ENCODE measurements at places on chromosomes 7 and 10.

DNA sequence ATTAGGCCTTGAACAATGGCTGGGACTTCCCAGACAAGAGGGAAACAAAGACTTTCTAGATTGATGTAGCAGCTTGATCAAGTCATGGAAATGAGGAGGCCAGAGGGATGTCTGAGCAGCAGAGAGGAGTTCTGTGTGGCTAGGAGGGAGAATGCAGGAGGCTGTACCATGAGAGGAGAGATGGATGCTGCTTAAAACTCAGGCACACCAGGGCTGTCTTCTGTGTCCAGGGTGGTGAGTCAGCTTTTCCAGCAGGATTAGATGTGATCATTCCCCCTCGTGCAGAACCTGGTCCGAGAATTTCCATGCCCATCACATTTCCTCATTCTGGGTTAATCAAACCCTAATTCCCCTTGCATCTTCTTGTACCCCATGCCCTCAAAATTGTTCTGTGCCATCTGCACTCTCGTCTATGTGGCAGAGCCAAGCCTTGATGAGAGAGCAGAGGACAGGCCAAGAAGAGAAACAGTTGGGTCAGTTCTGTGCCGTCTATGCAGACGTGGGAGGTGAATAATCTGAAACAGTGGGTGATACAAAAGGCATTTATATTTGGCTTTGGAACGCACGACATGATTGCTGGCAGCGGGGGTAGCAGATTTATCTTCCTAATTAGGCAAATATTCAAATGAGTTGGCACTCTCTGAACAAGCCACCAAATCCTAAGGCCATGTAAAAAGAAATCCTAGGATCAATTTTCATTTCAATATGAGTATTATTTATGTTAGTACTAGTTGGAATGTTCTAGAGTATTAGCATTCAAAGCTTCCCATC lies 160.7 kb downstream of the TMEM178B start:
- no peak for DNase-seq

DNA sequence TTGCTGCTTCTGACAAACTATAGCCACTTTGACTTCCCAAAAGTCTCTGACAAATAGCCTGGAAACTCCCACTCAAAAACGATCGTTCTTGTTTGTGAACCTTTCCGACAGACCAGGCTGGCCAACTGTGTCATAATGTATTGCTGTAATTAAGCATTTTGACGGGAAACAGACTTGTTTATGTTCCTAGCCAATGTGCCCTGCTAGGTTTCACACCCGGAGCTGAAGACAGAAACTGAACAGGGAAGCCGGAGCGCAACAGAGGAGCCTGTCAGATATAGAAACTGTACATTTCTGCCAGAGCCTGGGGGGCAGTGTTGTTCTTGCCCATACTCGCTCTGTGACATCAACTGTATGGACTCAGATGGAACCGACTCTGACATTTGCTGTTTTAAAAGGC lies 55.3 kb upstream of the C7orf33 start:
- no peak for DNase-seq

DNA sequence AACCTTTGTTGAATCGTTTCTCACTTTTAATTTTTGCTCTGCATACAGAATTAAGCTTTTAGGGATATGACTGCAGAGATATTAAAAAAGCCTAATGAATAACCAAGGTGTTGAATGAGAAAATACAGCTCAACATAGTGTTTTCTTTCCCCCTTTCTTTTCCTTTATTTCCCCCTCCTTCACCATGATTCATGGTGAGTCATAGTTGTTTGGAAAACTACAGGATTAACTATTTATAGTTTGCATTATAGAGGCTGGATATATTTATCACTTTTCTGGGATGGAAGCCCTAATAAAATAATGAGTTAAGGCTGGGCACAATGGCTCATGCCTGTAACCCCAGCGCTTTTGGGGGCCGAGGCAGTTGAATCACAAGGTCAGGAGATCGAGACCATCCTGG lies 115.0 kb downstream of the DNAJB9 start:
- DNase-seq, result no peak

- DNase-seq, result no peak
Measured at GRCh38 chr10:104013489-104013888, 46.5 kb downstream of the SLK start.

DNA sequence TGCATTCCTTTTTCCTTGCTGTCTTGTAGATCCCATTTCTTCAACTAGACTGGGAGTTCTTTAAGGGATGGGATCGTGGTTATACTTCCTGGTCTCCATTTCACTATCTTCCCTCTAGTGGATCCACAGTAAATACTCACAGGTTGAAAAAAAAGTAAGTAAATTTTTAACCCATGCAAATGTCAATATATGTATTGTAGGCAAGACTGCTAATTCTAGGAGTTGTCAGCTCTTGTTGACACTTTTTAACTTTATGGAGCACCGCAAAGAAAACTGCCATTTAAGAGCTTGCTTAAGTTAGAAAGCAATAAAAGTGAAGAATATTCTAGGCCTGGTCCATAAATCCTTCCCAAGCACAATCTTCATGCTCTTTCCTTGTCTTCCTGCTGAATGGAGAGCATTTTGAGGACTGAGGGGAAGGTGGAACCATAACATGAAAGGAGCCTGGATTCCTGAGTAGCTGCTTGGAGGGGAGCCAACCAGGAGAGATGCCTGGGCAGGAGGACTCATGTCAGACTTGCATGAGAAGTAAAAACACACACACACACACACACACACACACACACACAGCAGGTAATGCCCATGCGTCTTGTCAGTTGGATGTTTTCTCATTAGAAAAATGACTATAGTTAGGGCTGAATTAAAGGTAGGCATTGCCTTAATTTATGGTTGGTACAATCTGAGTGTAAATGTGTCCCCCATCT lies 32.2 kb downstream of the VWA2 start:
- DNase-seq, result no peak

GRCh38 chr10:57338823-57339558 lies 928.7 kb downstream of the IPMK start:
- no peak for DNase-seq

DNA sequence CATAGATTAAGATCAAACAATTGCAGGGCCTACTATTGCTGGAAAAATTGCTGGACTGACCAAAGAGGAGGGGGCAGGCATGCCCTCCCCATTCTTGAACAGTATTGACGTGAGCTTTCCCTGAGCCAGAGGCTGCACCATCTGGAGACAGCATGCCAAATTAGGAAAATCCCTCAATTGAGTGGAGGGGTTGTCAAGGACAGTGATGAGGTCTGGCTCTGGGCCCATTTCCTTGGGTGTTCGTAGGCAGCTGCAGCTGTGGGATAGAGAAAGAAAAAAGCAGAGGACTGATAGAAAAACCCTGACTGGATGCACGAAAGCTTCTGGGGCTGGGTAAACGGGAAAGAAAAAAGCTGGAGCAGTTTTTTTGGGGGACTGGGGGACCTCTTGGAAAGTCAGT lies 22.8 kb upstream of the ORC5 start:
- DNase-seq, result peak; percentile 5

DNA sequence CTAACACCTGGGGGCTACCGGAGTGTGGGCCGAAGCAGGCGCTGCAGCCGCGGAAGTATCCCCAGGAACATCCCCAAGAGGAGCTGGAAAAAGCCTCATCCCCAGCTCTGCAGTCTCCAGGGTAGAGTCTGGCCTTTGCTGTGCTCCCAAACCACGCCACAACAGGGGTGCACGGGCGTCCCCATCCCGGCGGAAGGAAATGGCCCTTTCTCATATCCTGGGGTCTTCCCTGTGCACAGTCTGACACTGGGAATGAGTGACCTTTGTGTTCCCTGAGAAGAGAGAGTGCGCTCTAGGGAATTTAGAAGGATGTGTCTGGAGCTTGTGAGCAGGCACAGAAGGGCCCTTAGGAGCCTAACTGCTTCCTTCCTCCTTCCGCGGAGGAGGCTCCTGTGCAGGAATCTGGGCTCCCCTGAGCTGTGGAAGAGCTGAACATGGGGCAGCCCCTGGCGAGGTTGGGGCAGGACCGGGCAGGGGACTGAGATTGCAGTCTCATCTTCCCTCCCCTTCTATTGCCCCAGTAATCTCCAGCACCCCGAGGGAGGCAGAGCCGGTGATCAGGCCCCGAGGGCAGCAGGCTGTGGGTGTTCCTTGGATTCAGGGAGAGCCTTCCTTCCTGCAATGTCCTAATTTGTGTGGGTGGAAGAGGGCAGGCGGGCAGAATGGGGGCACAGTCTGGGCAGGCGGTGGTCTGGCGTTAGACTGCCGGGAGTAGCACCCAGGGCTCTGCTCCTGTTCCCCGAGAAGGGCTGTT lies 1.3 kb downstream of the REPIN1 start:
- no peak for DNase-seq

DNA sequence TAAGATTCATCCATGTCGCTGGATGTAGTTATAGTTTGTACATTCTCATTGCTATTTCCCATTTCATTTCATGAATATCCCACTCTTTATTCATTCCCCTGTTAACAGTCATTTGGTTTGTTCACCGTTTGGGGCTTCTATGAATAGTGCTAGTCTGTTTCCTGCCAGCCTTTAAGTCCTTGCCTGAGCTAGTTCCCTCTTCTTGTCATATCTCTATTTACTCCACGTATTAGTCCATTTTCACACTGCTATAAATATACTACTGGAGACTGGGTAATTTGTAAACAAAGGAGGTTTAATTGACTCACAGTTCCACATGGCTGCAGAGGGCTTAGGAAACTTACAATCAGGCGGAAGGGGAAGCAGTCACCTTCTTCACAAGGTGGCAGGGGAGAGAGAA lies 56.2 kb downstream of the PLCE1 start:
- no peak for DNase-seq

GRCh38 chr7:27198138-27198841 lies 1.6 kb downstream of the HOXA13 start:
- no peak for DNase-seq

DNA sequence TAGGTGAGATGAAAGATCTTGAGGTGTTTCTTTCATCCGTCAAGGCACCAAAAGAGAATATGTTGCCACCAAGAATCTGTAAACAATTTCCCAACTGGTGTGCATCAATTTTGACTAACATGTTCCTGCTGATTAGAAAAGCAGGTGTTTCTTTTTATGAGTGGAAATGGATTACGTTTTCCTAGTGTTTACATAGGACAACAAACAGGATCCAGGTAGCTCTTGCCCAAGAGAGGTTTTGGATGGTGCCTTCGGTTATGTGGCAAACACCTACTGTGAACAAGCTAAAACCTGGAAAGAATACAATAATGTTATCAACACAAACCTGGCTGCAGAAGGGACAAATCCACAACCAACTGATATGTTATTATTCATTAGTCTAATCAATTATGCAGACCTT lies 53.6 kb upstream of the WNT16 start:
- DNase-seq, result peak; percentile 78

DNA sequence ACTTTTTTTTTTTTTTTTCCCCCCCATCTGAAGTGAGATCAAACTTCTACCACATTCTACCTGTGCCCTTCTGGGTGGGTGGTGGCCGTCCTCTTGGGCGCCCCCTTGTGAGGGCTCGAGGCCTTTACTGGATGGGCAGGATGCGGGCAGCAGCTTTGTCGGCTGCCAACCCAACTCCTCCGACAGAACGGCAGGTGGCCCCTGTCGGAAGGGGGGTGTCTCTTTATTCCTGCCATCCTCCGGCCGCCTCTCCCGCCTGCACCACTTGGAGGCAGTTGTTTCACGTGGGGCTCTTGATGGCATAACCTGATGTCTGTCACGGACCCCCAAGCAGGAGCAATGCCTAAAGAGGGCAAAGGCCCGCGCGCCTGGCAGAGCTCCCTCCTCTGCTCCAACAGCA lies 31.0 kb downstream of the AMZ1 start:
- DNase-seq, result peak; percentile 73

All from DMS153 (cell line).